ENCODE measurements at places on chromosomes 5 and 9. TPM values are rescaled to one million over a fixed set of nuclear protein-coding genes. Genes with fewer than 3 reads are reported as not detected.

KIF4B gene
- total RNA-seq = 0.05 TPM

- peaks cover 9% of the 10 kb centered on the region for H3K4me1 ChIP-seq
- no peaks in the 10 kb centered on the region for H3K27me3 ChIP-seq
Measured at GRCh38 chr5:41748631-41749030, 121.6 kb downstream of the OXCT1 start.

CAPSL gene
- not detected for total RNA-seq

DNA sequence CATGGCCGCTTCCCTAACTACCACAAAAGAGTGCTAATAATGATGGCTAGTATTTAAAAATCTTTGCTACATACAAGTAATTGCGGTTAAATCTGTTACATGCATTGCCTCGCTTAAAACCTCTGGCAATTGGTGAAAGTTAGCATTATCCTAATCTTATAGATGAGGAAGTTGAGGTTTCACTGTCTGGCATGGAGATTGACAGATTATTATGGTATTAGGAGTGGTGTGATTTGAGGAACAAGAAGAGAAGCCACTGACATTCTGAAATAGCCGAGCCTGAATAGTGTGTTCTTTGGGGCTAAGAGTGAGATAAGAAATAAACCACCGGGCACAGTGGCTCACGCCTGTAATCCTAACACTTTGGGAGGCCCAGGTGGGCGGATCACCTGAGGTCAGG, 45.3 kb upstream of the DPYSL3 start:
- no peak for DNase-seq
- no peak overlapping the region for H3K4me3 ChIP-seq
- H3K4me1 ChIP-seq = peaks cover 19% of the 10 kb centered on the region
- H3K27ac ChIP-seq = no peak overlapping the region

NIM1K gene
- total RNA-seq = 0.20 TPM

GRCh38 chr5:135645336-135646180, 66.8 kb upstream of the CXCL14 start:
- no peaks in the 10 kb centered on the region for H3K4me1 ChIP-seq
- no peak for DNase-seq
- H3K27me3 ChIP-seq = peaks cover 5% of the 10 kb centered on the region
- no peaks in the 10 kb centered on the region for H3K36me3 ChIP-seq

GRCh38 chr9:89878687-89879086, 273.9 kb downstream of the GADD45G start:
- no peak overlapping the region for H3K4me3 ChIP-seq
- H3K27ac ChIP-seq = peak overlapping the region; percentile 89
- H3K4me1 ChIP-seq = peaks cover 46% of the 10 kb centered on the region
- DNase-seq = peak; percentile 80
- no peaks in the 10 kb centered on the region for H3K27me3 ChIP-seq

DNA sequence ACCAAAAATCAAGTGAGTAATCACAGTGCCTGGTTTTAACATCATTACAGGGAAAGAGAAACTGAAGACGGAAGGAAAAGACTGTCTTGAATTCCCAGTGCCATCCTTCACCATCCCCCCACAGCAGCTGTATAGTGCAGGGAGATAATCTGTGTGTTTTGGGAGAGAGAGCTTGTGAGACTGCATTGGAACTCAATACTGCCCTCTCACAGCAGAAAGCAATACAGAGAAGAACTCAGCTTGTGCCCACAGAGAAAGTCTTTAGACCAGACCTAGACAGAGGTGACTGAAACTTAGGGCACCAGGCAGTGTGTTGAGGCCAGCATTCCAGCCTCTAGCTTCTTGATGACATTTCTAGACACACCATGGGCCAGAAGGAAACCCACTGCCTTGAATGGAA, 754.7 kb upstream of the CDH6 start:
- H3K4me1 ChIP-seq = no peaks in the 10 kb centered on the region
- H3K27me3 ChIP-seq = no peaks in the 10 kb centered on the region
- no peak for DNase-seq
- H3K4me3 ChIP-seq = no peak overlapping the region
- no peak overlapping the region for H3K27ac ChIP-seq

GRCh38 chr5:17436350-17436749, 61.7 kb upstream of the TAF11L2 start:
- H3K36me3 ChIP-seq = no peaks in the 10 kb centered on the region
- H3K4me1 ChIP-seq = no peaks in the 10 kb centered on the region
- no peak overlapping the region for H3K4me3 ChIP-seq
- DNase-seq = no peak

OR1Q1 gene
- total RNA-seq = not detected

GCNT4 gene
- 0.25 TPM for total RNA-seq

CTSL gene
- 146 TPM for total RNA-seq

CER1 gene
- 0.30 TPM for total RNA-seq

- peaks cover 67% of the 10 kb centered on the region for H3K4me1 ChIP-seq
- no peaks in the 10 kb centered on the region for H3K36me3 ChIP-seq
- H3K27ac ChIP-seq = no peak overlapping the region
- H3K4me3 ChIP-seq = no peak overlapping the region
Measured at GRCh38 chr5:171953860-171954701, 52.4 kb downstream of the FBXW11 start.

DNA sequence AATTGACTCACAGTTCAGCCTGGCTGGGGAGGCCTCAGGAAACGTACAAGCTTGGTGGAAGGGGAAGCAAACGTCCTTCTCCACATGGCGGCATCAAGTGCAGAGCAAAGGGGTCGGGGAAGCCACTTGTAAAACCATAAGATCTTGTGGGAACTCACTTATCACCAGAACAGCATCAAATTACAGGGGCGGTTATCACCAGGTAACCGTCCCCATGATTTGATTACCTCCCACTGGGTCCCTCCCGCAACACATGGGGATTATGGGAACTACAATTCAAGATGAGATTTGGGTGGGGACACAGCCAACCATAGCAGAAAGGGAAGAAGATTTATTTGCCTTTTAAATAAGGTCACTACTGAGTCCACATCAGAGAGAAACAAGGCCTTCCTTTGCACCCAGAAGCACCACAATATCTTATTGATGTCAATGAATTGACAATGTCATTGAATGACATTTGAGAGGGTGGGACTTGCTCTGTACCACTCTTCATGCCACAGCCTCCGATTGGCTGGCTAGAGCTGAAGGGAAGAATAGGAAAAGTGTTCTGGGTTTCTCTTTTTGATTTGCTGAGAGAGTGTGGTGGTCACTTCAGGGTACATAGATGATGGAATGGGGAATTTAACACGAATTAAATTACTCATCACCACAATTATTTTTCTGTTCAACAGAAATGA, 11.0 kb downstream of the SKP2 start:
- peaks cover 43% of the 10 kb centered on the region for H3K36me3 ChIP-seq
- H3K27me3 ChIP-seq = no peaks in the 10 kb centered on the region
- DNase-seq = no peak
- H3K27ac ChIP-seq = no peak overlapping the region
- no peak overlapping the region for H3K4me3 ChIP-seq

FBXW11 gene
- 93.3 TPM for total RNA-seq

DNA sequence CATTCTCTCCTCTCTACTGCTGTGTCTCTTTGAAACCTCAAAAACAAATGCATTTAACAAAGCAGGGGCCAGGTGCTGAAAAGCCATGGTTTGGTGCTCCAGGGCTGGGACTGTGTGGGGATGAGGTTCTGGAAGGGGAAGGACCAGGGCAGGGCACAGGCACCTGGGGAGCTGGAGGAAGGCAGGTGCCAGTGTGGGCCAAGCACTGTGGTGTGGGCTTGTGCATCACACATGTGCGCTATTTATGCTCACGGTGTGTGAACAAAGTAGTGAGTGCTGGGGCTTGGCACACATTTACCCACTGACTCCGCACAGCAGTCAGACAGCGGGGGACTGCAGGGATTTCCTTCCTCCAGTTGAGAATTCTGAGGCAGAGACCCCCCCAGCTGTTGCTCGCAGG, 10.1 kb downstream of the HRH2 start:
- H3K4me1 ChIP-seq = peaks cover 89% of the 10 kb centered on the region
- no peaks in the 10 kb centered on the region for H3K27me3 ChIP-seq
- no peaks in the 10 kb centered on the region for H3K36me3 ChIP-seq

DNA sequence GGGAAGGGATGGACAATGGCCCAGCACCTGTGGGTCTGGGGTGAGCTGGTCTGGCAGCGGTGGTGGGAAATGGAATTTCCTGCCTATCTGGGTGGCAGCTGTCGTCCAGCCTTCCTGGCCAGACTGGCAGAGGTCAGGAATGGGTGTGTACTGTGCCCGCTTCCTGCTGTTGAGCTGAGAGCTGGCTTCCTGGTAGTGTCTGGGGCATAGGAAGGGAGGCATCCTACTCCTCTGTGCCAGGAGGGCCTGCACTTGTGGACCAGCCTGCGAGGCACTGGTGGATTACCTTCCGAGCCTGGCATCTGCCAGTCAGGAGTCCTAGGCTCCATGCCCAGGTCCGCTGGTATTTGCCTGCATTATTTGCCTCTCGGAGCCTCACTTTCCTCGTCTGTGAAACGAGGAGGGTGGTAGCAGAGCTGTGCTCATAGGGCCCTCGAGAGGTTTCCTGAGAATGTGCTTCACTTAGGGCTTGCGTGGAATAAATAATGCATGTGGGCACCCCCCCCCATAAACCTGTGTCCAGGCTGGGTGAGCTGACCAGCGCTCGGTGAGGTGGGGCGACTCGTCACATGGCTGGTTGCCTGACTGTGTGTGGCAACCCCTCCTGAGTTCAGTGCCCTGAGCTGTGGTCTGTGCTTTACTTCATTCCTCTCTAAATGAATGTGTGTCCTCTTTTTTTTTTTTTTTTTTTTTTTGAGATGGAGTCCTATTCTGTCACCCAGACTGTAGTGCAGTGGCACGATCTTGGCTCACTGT, 47.7 kb downstream of the HMCN2 start:
- H3K27ac ChIP-seq = no peak overlapping the region
- DNase-seq = no peak
- H3K4me1 ChIP-seq = peaks cover 10% of the 10 kb centered on the region
- no peaks in the 10 kb centered on the region for H3K27me3 ChIP-seq
- no peaks in the 10 kb centered on the region for H3K36me3 ChIP-seq

- no peaks in the 10 kb centered on the region for H3K4me1 ChIP-seq
- H3K27me3 ChIP-seq = peaks cover 7% of the 10 kb centered on the region
- no peaks in the 10 kb centered on the region for H3K36me3 ChIP-seq
Measured at GRCh38 chr5:135567661-135568060, 11.1 kb downstream of the CXCL14 start.

PCDHGA11 gene
- 5.2 TPM for total RNA-seq

C9 gene
- total RNA-seq = not detected

DNA sequence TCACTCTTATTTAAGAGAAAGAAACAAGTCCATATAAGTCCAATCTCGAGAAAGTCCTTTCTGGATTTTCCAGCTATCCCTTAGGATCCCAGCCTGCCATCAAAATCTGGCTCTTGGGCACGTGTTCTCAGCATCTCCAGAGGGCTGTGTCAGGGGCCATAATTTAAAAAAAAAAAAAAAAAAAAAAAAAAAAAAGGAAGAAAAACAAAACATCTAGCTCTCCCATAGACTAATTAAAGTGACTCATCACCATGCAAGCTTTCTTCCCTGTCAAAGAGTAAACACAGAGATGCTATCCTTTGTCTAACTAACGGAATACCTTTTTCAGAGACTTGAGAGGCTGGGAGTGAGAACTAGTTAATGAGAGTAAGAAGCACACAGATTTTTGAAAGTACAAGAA, 44.9 kb upstream of the MYO10 start:
- DNase-seq = no peak
- H3K36me3 ChIP-seq = no peaks in the 10 kb centered on the region
- no peak overlapping the region for H3K27ac ChIP-seq
- H3K4me3 ChIP-seq = no peak overlapping the region
- no peaks in the 10 kb centered on the region for H3K4me1 ChIP-seq

GRCh38 chr5:114361724-114362196, at the start of gene KCNN2:
TSS of gene KCNN2 (plus strand) at chr5:114362070. CDS start at chr5:114362140, 70 bp downstream.
- DNase-seq = peak; percentile 81
- H3K36me3 ChIP-seq = no peaks in the 10 kb centered on the region
- peak within 1 kb of the TSS; percentile 77 for H3K27ac ChIP-seq
- H3K27me3 ChIP-seq = peaks cover 5% of the 10 kb centered on the region
- peaks cover 21% of the 10 kb centered on the region for H3K4me1 ChIP-seq

DNA sequence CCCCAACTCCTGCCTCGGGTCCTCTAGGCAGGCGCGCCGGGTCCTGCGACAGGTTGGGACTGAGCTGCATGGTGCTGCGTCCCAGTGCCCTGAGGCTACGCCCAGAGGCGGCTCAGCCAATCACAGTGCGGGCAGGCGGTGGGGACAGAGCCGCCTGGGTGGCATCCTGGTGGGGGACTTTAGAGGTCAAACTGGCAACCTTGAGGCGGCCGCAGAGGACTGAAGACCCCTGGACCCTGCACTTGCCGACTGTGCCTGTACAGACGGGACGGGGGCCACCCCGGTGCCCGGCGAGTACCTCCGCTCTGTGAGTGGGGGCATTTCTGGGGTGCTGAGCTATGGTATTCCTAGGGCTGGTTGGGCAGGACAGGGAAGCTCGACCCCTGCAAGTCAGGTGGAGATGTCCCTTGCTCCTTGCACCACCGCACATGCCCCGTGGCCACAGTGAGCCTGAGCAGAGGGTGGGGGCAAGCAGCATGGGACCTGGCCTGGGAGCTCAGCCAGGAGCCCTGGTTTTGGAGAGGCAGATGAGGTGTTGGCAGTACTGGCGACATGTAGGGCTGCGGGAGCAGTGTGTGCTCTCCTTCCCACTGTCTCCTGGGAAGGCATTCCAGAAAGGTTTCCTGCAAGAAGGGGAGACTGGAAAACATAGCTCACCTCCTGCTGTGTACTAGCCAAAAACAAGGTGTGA, 45.5 kb downstream of the CTSL start:
- H3K36me3 ChIP-seq = no peaks in the 10 kb centered on the region
- no peak overlapping the region for H3K27ac ChIP-seq
- H3K4me3 ChIP-seq = no peak overlapping the region

SEMA5A gene
- 51.5 TPM for total RNA-seq

FAM169A gene
- total RNA-seq = 7.4 TPM

GRCh38 chr5:116883875-116884274, 309.3 kb upstream of the SEMA6A start:
- H3K27me3 ChIP-seq = no peaks in the 10 kb centered on the region
- no peak overlapping the region for H3K27ac ChIP-seq
- H3K36me3 ChIP-seq = no peaks in the 10 kb centered on the region
- no peak for DNase-seq

DNA sequence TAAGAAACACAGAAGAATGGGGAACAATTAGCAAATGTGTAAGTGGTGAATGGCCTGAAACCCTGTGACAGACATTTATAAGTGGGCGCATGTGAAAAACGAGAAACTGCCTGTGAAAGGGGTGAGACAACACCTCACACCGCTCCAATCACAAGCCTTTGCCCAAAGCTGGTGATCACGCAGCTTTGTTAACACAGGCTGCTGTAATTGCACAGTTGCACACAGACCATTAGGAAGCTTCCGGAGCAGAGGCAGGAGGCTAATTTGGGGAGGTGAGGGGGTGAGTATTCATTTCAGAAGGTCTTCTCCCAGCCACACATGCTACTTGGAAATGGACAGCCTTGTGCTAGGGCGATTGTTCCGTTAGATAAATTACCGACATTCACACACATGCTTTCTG, 294.0 kb downstream of the MED10 start:
- no peaks in the 10 kb centered on the region for H3K4me1 ChIP-seq
- no peak overlapping the region for H3K27ac ChIP-seq
- no peaks in the 10 kb centered on the region for H3K27me3 ChIP-seq
- H3K4me3 ChIP-seq = no peak overlapping the region

SLC36A3 gene
- total RNA-seq = not detected
